ENCODE measurements at places on chromosomes 16 and 17.

GRCh38 chr17:13419676-13420075, 182.1 kb downstream of the HS3ST3A1 start:
- no peak for DNase-seq

DNA sequence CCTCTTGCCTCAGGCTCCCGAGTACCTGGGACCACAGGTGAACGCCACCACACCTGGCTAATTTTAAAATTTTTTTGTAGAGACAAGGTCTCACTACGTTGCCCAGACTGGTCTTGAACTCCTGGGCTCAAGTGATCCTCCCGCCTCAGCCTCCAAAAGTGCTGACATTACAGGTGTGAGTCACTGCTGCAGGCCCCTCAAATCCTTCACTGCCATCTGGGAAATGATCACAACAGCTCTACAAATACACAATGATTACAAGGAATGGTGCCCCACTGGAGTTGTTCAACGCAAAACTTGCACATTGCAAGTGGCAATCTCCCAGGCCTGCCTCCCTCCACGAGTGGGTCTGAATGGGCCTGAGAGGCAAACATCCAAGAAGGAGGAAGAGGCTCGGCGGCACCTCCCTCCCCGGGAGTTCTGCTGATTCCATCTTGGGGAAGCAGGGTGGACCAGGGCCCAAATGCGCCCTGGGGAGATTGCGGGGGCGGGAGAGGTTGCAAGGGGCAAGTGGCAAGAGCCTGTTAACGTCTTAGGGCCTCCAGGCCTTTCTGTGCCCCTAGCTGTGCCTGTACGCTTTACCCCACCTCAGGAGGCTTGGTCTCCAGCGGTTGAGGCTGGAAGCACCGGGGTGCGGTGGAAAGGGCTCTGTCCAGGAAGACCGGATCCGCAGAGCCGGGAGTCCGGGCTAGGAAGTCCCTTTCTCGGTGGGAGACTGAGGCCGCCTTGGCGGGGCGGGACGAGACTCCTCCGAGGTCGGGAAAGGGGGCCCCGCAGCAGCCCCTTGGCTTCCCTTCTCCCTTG, 656 bp upstream of the IGFBP4 start:
- peak; percentile 53 for DNase-seq

- DNase-seq = no peak
Measured at GRCh38 chr16:58510776-58511628, 4.3 kb upstream of the SETD6 start.

GRCh38 chr16:27677263-27677662, 127.3 kb downstream of the KATNIP start:
- no peak for DNase-seq

DNA sequence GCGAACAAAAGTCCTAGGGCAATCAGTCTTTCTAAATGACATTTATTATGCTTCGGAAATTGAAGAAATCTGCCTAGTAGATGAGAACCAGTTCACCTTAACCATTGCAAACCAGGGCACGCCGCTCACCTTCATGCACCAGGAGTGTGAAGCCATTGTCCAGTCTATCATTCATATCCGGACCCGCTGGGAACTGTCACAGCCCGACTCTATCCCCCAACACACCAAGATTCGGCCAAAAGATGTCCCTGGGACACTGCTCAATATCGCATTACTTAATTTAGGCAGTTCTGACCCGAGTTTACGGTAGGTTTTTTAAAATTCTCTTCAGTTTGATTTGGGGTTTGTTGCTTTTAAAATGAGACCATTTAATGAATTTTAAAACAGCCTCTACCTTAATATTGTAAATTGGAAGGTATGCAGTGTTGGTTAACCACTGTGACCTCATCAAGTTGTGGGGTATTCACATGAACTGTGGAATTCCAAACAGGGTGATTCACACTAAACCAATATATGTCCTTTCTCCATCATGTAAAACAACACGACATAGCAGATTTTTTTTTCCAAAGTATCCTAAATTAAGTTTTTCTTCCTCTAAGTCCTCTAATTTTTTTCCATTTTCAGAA, 6.2 kb upstream of the EVI2A start:
- DNase-seq = peak; percentile 73

GRCh38 chr17:80065478-80066170, 29.2 kb downstream of the CCDC40 start:
- no peak for DNase-seq

DNA sequence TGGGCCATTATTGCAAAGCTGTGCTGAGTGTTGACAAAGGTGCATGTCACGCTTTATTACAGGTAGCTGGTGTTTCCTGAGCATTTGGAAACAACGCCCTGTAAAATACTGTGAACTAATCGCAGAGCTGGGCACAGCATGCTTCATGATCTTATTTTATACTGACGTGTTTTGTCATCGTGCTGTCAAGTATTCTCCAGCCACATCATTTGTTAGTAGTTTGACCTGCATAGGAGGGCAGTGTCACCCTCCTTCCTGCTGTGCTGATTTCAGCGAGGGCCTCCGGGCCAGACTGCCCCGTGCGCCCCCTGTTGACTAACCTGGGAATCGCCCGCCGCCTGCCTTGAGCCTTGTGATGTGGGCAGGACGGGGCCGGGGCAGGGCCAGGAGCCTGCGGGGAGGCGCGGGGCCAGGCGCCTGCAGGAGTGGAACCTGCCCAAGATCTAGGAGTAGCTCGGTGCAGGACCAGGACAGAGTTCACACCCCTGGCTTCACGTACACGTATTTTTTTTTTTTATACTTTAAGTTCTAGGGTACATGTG, 820.7 kb downstream of the KCNJ18 start:
- DNase-seq = no peak

DNA sequence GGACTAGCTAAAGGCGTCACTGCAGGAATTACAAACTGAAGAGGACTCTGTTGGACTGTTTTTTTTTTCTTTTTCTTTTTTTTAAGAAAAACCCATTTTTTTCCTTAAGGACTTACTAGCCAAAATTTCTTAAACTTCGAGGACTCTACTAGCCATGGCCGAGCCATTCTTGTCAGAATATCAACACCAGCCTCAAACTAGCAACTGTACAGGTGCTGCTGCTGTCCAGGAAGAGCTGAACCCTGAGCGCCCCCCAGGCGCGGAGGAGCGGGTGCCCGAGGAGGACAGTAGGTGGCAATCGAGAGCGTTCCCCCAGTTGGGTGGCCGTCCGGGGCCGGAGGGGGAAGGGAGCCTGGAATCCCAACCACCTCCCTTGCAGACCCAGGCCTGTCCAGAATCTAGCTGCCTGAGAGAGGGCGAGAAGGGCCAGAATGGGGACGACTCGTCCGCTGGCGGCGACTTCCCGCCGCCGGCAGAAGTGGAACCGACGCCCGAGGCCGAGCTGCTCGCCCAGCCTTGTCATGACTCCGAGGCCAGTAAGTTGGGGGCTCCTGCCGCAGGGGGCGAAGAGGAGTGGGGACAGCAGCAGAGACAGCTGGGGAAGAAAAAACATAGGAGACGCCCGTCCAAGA, 878 bp downstream of the HEXIM1 start:
- peak; percentile 80 for DNase-seq

DNA sequence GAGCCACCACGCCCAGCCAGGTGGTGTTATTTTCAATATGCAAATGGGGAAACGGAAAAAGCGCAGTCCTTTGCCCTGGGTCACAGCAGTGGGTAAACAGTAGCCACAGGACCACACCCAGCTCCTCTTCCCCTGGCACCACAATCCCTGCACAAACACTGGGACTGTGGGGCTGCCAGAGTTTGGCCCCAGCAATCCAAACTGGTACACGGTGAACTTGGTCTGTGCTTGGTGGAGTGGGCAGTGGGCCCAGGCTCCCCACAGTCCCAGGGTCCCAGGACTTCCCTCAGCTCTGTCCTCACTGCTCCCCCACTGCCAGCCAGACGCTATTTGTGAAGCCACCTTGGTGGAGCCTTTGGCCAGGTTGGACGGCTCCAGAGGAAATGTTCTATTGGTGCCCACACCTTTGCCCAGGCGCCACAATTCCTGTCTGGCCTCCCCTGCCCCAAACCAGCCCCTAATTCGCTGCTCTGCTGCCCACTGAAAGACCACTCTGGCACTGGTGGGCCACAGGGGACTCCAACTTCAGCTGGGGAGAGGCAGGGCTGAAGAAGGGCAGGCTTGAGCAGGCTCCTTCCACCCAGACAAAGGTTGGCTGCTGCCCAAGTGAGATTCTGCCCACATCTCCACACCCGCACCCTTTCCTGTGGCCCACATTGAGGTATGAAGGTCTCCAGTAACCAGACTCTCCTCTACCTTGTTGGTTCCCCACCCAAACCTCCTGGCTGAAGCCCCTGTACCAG, 2.1 kb downstream of the CHAD start:
- DNase-seq = no peak

DNA sequence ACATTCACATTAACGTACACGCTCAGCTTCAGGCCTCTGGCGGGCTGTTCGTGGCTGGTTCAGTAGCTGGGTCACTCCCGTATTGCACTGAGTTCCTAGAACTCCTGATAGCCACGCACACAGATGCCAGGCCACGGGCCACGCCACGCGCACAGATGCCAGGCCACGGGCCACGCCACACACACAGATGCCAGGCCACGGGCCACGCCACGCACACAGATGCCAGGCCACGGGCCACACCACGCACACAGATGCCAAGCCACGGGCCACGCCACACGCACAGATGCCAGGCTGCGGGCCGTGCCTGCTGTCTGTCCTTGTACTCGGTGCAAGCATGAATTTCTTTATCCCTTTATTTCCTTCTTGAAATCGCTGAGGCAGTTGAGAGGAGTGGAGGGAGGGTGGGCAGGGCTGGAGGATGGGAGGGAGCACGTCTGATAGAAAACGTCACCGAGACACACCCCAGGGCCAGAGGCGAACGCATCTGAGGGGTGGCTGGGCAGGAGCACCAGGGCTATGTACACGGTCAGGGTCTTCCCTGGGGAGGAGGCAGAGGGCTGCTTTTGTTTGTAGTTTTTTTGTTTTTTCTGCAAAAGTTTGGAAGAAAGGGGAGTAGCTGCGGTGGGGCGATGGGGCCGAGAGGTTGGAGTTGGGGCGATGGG, 8.6 kb upstream of the PABPN1L start:
- DNase-seq = no peak

DNA sequence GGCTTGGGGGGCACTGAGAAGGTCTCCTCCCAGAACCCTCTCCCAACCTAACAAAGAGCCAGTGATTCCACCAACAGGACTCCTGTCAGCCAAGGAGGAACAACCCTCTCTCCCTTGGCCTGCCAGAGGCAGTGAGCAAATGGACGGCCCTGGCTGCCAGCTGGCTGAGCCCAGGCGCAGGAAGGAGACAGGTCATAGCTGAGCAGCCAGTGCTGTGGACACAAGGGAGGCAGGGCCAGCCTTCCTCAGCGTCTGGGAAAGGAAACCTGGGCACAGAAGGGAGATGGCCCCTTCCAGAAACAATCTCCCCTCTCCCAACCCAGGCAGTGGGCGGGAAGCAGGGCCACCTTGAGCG, 2.1 kb downstream of the MPO start:
- DNase-seq = peak; percentile 26

- no peak for DNase-seq
Measured at GRCh38 chr16:1816396-1817275, 10.0 kb downstream of the HAGH start.

DNA sequence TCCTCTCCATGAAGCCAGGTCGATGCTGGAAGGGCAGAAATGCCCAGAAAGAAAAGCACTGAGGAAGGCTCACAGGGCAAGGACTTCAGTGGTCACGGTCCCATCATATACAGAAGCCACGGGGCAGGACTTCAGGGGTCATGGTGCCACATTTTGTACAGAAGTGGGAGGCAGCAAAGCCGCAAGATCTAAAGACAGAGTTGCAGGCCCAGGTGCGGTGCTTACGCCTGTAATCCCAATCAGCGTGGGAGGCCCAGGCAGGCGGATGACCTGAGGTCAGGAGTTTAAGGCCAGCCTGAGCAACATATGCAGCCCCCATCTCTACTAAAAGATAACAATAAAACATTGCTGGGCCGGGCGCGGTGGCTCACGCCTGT, 96.0 kb downstream of the NXN start:
- DNase-seq = no peak

GRCh38 chr16:4351880-4352279, 759 bp upstream of the PAM16 start:
- no peak for DNase-seq

- DNase-seq = no peak
Measured at GRCh38 chr16:67989322-67990017, 9.2 kb upstream of the DPEP3 start.

DNA sequence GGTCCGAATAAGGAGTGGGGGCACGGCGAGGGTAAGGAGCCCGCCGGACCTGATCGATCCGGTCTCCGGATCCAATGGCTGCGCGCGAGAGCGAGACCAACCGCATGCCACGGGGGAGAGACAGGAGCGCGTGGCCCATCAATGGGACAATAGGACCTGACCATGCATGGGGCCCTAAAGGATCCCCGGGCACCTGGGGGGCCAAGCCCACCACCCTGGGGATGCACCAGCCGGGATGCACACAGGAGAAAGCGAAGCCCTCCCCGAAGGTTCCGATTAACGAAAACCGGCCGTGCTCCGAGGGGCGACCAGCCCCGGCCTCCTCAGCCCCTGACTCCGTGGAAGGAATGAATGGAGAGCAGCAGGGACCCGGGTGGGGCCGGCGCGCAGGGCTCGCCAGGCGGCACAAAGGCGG, 525 bp downstream of the JPT1 start:
- DNase-seq = peak; percentile 12

DNA sequence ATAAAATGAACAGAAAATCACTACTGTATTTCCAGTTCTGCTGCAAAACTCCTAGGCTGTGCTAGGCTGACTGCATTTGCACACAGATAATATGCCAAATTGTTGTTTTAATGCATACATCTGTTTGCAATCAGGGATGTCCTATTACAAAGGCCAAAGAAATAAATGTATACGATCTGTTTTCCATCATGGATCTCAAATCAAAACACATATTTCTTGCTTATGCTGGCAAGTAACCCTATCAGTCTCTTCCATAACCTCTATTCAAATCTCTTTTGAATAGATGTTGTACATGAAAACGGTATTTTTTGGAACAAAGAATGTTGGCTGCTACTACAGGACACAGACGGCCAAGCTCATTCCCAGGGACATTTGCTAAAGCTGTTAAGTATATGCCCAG, 56.6 kb downstream of the DUSP14 start:
- no peak for DNase-seq

- DNase-seq = peak; percentile 15
Measured at GRCh38 chr17:49104511-49105074, 28.0 kb upstream of the B4GALNT2 start.

- no peak for DNase-seq
Measured at GRCh38 chr16:83781-84615, 6.0 kb downstream of the MPG start.

GRCh38 chr17:56739776-56740175, 93.9 kb downstream of the C17orf67 start:
- DNase-seq = no peak

All from AG08395 (cell line).